Activated naive CD4-positive, alpha-beta T cell (primary cell): ENCODE measurements at places on chromosomes 5 and 9.

- DNase-seq = no peak
These were observed 10.0 kb upstream of the AGPAT2 start for GRCh38 chr9:136697146-136697820.

GRCh38 chr5:73640861-73641320, 14.9 kb downstream of the ARHGEF28 start:
- no peak for DNase-seq

DNA sequence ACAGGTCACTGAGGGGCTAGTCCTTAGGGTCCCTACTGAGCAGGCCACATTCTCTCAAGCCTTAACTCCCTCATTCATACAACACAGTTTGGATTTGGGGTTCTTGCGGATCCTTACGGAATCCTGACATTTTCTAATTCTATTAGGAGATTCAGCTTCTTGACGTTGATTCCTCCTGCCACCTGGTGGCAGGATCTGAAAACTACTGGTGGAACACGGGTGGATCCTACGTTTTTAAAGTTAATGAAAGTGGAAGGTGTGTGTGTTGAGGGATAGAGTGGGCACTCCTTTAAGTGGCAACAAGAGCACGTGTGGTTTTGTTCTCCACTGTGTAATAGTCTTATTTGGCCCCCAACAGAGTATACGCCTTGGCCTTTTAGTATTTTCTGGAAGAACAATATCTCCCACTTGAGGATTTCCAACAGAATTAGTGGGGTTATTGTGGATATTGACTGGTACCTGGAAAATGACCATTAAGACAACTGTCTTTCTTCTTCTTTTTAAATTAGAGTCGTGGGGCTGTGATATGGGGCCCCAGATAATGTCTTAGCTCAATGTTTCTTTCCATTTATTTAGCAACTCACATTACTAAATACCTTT, 25.2 kb downstream of the SLC28A3 start:
- no peak for DNase-seq

DNA sequence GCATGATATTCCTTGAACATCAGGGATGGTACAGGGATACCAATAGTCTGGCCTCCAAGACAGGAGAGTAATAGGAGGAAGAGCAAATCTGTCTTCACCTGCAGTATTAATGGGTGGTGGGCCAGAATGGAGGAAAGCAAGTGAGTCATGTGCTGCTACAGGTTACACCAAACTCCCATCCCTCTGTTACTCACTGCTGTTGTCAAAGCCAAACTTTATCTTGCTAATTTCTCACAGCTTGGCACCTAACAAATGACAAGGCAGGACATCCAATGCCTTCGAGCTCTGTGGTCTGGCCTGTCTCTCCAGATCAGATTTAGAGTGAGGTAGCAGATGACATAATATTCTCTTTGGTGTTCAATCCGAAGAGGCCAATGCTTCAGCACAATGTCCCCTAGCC, 26.8 kb downstream of the PLAC8L1 start:
- DNase-seq = no peak

DNA sequence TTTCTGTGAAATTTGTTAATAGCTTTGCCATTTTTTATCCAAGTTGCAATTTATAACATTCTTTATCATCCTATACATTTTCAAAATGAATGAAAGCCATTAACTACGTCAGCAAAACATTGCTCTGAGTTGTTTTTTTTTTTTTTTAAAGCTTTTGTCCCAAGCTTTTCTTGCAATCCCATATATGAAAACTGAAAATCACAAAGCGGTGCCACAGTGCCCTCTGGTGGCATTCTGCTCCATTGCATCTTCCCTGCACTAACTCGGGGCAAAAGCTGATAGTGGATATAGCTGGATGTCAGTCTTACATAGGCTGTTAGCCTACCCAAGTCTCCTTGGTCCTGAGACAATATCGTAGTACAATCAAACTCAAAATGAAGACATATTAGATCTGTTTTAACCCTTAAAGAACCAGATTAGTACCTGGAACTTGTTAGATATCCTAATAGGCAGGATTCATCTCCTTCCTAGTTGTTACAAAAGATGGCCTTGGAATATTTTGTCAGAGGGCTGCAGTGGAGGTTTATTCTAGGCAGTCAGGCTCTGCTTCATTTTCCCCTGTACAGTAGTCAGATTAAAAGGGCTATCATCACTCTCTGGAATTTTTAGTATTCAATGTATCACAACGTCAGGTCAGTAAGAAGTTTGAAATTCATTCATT, 669.9 kb downstream of the PTPRD start:
- DNase-seq = peak; percentile 1

DNA sequence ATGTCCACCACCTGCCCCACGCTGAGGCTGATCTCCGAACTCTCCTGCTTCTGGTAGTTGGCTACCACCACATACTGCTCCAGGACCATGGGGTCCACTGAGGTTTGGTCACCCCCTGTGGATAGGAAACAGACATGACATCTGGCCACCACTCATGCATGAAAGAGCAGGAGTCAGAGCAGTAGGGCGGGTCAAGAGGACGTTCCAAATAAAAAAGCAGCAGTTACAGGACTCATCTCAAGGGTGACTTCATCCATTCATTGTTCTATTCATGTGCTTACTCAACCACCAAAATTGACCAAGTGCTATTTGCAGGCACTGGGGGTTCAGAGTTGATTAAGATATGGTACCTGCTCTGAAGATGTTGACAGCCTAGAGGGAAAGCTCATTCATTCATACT, 79.2 kb upstream of the UBTD2 start:
- DNase-seq = no peak

GRCh38 chr5:162786234-162786633, 651.2 kb upstream of the CCNG1 start:
- DNase-seq = no peak

- DNase-seq = no peak
These were observed 21.5 kb downstream of the CWC27 start for GRCh38 chr5:64790210-64790609.

DNA sequence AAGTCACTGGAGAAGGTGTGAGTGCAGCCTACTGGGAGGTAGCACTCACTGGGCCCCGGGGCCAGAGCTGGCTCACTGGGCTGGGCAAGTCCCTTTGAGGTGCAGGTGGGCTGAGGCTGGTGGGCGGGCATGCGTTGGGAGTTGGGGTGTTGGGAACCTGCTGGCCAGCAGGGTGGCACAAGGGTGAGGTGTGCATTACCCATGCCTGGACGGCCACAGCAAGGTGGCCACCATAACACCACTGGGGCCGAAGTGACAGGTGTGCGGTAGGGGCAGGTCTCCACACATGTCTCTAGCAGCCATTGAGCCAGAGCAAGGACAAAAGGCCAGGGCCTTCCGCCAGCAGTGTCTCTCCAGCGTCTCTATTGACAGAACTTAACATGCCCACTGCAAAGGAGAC, 22.6 kb downstream of the PRRT1B start:
- no peak for DNase-seq

GRCh38 chr5:132807163-132807838, 5.8 kb upstream of the SOWAHA start:
- no peak for DNase-seq
